Globus pallidus (tissue), 1 donor: ENCODE measurements at places on chromosomes 2 and 18.

DNA sequence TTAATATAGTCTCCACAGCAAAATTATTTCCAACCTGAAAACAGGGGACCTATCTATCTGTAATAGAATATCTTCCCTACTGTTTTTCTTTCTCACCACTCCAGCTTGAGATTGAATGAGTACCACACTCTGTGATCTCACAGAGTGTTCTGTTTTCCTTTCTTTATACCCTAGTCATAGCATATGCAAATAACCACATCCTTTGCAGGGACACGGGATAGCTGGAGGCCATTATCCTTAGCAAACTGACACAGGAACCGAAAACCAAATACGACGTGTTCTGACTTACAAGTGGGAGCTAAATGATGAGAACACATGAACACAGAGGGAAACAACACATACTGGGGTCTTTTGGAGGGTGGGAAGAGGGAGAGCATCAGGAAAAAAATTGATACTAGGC lies 224.7 kb downstream of the SLC8A1 start:
- no peak for DNase-seq

- peak; percentile 23 for DNase-seq
Measured at GRCh38 chr18:46174342-46175041, 70.3 kb downstream of the HAUS1 start.

DNA sequence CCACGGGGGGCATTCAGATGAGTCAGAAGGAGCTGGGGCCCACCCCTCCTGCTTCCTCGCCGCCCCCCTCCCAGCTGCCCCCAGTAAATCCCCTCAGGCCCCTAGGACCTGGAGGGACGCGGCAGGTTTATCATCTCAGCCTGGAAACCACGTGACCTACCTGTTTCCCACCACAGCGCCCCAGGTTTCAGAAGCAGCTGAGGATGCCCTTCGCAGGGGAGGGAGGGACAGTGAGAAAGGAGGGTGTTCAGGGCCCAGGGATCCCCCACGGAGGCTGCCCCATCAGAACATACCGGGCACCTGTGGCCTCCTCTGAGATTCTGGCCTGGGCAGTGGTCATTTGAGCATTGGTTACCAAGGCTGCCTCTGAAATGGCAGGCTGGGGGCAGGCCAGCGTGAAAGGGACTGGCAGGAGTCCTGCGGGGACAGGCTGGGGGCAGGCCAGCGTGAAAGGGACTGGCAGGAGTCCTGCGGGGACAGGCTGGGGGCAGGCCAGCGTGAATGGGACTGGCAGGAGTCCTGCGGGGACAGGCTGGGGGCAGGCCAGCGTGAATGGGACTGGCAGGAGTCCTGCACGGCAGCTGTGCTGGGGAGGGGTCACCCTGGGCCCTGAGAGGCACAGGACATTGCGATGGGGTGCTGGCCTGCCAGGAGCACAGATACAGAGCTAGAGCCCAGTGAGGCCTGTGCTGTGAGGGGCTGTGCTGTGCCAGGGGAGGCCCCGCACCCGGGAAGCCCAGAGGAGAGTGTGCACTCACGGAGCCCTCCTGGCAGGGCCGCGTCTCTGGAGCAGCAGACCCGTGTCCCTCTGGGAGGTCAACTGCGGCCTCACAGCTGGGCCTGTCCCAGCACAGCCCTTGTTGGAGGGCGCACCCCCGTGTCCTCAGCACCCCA lies 1.6 kb downstream of the NEU4 start:
- DNase-seq, result peak; percentile 75

- DNase-seq, result no peak
Measured at GRCh38 chr18:10269261-10269660, 185.2 kb upstream of the APCDD1 start.

GRCh38 chr2:74534411-74534810 lies 4.7 kb downstream of the HTRA2 start:
- no peak for DNase-seq

- DNase-seq, result no peak
Measured at GRCh38 chr18:67608191-67608590, 91.7 kb upstream of the DSEL start.

GRCh38 chr2:108823286-108823685 lies 36.7 kb downstream of the CCDC138 start:
- DNase-seq, result no peak

DNA sequence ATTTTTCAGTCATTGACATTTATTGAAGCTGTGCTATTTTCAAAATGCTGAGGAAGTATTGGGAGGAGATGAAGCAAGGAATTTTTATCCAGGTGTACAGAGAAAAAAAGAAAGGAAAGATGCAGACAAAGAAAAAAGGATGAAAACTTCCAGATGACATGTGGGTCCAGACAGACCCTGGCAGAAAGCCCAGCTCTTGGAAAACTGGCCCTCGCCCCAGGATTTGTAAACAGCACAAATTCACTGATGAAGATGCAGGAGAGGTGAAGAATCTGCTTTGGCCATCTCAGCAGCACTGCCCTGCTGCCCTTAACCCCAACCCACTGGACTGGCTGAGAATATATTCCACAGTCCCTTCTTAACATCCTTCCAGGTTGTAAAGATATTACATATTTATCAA lies 12.5 kb downstream of the TACR1 start:
- no peak for DNase-seq

GRCh38 chr18:8943900-8944870 lies 158.3 kb upstream of the NDUFV2 start:
- peak; percentile 24 for DNase-seq

- no peak for DNase-seq
Measured at GRCh38 chr2:74504591-74504990, 2.9 kb downstream of the PCGF1 start.

- no peak for DNase-seq
Measured at GRCh38 chr2:9807056-9807455, 36.2 kb upstream of the TAF1B start.

GRCh38 chr2:145813481-145813880 lies 1293.6 kb upstream of the ZEB2 start:
- DNase-seq, result no peak

DNA sequence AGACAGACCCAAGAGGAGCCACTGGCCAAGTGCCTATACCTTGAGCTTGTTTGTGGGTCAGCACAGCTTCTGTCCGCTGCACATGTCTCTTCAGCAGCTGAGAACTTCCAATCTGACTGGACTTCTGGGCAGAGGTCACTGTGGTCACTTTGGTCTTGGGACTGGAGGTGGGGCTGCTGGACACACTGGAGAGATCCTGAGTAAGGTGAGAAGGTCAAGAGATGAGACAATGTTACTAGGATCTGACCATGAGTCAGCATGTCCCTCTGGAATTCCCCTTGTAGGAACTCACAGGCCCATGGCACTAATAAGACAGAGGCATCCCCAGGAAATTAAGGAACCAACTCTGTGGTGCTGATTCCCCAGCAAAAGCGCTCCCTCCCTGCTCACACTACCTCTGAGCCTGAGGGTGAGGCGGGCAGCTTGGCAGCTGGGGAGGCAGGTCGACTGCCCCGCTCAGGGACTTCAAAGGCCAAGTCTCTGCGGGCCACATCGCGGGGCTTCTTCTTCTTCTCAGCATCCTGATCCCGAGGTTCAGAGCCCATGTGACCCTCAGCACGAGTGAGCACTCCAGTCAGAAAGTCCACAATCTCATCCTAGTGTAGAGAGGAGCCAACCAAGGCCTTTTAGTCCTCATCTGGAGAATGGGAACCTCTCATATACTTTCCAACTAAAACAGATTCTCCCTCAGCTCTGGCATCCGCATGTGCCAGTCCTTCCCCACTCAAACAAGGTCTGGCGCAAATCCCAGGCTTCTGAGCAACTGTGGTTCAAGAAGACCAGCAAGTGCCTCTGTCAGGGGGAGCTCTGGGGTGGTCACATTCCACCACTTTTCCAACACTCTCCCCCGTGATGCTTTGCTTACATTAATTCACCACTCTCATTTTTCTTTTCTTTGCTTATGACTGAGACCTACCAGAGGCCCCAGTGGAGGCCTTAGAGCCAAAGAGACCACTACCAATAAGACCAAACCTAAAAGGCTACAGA lies 29.4 kb downstream of the KANSL3 start:
- DNase-seq, result no peak

DNA sequence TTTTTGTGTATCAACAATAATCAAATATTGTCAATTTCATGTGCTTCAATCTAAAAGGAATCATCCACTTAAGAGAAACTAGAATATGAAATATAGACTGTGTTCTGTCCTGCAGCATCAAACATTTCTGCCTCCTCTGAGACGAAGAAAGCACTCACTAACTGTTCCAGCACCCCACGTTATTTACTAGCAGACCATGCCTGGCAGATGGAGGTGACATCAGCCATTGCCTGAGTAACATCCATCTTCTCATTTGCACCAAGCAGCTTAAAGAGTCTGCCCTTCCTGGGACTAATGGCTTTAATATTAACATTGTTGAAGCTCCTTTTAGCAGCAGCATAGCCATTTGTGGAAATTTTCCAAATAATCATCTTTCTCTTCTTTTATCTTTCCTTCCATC lies 25.7 kb downstream of the SGPP2 start:
- no peak for DNase-seq

DNA sequence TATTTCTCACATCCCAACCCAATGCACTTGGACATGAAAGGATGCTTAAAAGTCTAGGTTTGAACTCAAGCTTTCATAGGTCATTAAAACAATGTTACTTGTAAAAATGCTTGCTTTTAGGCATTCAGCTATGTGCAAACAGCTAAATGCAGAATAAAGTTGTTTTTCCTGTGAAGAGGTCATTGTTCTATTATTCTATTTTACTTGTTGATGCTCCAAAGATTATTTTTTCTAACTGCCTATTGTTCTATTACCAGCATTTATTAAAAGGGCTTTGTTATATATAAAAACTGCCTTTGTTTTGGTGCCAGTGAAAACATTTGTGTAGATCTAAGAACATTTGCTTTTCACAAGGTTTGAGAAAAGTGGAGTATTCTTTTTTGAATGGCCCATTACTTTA lies 49.4 kb downstream of the TMEM178A start:
- peak; percentile 91 for DNase-seq

- DNase-seq, result no peak
Measured at GRCh38 chr18:2894131-2894840, 47.5 kb downstream of the EMILIN2 start.

- no peak for DNase-seq
Measured at GRCh38 chr2:233092432-233093165, 32.5 kb downstream of the INPP5D start.

- DNase-seq, result no peak
Measured at GRCh38 chr2:159475793-159476192, 140.6 kb downstream of the BAZ2B start.

- DNase-seq, result no peak
Measured at GRCh38 chr18:66325251-66325650, 278.6 kb downstream of the CDH19 start.

- DNase-seq, result no peak
Measured at GRCh38 chr18:29969876-29970275, 1072.7 kb downstream of the DSC3 start.

DNA sequence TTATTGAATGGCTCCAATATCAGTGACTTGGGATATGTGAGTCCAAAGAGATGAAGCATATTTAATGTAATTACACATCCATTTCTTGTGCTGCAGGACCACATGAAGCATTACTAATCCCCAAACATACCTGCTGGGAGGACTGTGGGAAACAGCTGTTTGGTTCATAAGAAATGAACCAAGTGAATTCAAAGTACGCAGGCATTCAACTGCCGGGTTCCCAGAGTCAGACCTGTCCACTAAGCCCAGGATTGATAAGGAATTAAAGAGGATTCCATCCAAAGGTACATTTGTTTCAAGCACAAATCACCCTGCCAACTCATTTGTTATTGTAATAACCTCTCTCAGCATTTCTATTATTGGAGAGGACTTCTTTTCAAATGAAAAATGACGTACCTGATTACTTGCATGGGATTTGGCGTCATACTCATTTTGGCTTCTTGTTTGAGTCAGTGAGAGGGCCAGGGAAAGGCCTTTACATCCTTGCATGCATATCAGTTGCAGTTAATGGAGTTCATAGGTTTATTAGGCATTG lies 230.7 kb downstream of the TXNL1 start:
- no peak for DNase-seq

DNA sequence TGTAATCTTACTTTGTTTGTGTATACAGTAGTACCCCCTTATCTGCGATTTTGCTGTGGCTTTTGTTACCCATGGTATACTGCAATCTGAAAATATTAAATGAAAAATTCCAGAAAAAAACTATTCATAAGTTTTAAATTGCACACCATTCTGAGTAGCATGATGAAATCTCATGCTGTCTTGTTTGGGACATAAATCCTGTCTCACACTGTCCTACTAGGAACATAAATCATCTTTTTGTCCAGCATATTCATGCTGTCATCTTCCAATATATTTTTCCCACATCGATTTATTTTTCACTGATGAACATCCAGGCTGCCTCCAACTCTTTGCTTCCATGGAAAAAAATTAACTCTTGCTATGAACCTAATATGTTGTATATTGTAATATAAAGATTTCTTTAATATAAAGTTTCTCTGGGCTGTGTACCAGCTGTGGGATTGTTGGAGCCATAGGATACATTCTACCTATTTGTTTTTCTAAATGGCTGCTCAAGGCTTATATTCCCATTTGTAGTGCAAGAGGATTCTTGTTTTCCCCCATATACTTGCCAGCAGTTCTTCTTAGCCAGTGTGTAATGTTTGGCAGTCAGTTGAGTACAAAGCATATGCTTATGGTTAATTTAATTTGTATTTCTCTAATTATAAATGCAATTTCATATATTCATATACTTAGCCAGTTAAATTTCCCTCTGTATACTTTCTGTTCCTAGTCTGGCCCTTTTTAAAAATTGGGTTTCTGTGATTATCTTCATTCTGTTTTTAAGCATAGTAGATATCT lies 114.3 kb upstream of the MYO3B start:
- DNase-seq, result no peak

DNA sequence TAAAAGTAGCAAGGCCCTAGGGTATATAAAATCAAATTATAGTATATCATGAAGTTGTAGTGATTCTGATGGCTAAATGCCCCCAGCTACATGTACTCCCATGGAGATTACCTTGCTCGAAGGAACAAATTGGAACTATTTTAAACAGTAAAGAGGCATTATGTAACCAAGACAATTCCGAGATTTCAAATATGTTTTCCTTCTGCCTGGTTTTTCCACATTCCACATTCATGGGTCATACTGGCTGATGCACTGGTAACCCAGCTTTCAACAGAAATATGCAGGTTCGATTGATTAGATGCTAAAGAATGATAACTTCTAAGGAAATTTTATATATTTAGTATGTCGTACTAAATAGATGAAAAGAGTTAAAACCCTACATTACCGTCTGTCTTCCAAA lies 62.3 kb upstream of the MGAT4A start:
- no peak for DNase-seq

- peak; percentile 70 for DNase-seq
Measured at GRCh38 chr2:45610281-45611019, 617 bp downstream of the SRBD1 start.

DNA sequence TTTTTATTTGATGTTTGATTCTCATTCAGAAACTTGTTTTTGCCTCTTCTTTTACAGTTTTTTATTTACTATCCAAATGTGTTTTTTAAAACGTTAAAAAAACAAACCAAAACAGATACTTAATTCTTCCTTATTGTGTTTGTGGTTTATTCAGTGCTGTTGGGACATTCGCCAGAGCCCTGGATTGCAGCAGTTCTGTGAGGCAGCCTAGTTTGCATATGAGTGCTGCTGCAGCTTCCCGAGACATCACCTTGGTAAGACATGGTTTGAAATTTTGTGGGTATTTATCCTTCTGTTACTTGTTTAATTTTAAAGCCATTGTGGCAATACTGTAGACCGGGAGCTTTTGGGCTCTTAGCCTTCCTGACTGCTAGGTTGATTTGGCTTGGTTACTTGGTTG lies 91.2 kb downstream of the MTA3 start:
- peak; percentile 39 for DNase-seq

- no peak for DNase-seq
Measured at GRCh38 chr2:85355073-85355410, 473 bp downstream of the ELMOD3 start.
